AG09319 (cell line): ENCODE measurements at places on chromosomes 4 and X.

DNA sequence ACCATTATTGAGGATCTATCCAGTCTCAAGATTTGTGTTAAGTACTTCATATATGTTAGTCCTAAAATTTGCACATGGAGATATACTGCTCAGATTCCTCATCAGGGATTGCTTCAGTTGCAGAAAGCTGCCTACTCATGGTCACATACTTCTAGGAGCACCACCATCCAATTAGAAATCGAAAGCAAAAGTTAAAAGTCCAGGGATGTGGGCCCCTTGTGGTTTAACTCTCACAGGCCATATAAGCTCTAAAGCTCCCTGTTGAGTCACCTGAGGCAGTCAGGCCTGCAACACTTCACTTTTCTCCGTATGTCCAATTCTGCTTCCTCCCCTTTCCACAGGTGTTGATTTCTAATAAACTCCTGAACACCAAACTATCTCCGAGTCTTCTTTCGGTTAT is 84.2 kb downstream of the CNOT6L start:
- DNase-seq = peak; percentile 20

DNA sequence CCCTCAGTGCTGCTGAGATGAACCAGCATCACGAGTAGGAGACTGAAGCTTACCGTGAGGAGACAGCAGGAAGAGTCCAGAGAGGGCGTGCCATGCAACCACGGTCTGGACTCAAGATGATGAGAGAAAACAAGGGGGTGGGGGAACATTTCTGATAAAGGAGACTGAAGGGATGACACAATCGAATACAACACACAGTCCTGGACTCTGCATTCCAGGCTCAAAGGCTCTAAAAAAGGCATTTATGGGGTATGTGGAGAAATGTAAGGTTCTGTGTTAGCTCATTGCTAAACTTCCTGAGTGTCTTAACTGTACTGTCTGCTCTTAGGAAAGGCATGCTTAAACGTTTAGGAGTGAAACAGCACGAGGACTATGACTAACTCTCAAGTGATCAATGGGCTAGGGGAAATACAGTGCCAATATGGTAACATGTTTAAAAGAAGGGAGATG is 20.6 kb upstream of the IRAK1 start:
- no peak for DNase-seq

DNA sequence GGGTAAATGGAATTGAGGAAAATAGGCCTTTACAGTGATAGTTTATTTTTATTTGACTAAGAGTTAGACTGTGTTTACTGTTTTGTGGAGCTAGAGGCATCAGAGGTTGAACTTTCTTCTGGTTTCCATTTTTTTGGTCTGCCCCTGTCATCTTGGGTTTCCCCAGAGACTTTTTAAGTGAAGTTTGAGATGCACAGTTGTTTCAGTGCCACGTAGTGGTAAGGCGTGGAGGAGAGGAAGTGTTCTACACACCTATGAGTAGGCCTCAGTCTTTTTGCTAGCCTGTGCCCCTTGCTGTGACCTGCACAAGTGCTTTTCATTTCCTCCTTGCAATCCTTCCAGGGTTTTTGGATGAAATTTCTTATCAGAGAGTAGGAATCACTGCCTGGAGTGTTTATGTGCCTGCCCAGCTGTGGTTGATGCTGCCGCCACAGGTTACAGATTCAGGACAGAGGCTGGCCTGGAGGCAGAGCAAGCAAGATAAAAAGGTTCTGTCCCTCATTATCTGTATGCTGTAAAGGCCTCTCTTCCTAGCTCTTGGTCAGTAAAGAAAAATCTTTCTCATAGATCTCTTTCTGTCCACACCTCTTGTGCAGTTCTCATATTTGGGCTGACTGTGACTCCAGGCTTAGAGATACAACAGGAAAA is 12.5 kb upstream of the HSFX4 start:
- no peak for DNase-seq

DNA sequence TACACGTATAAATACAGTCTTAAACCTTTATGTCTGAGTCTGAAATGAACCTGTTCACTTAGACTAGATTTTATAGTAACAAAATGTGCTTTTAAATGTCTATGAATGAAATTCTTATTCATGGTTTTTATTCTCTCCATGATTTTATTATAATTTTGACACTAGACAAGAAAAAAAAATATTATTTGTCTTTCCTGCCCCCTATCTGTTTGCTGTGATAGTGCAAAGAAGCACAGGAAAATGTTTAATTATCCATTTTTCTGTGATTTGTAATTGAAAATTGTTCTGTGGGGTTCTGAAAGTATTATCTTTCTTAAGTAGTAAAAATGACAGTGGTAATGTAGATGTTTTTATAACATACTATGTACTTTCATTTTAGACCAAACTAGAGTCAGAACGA is 52.0 kb downstream of the INTS6L start:
- DNase-seq = no peak

- DNase-seq = no peak
Measured at GRCh38 chr4:83212041-83212851, 72.4 kb downstream of the COQ2 start.

DNA sequence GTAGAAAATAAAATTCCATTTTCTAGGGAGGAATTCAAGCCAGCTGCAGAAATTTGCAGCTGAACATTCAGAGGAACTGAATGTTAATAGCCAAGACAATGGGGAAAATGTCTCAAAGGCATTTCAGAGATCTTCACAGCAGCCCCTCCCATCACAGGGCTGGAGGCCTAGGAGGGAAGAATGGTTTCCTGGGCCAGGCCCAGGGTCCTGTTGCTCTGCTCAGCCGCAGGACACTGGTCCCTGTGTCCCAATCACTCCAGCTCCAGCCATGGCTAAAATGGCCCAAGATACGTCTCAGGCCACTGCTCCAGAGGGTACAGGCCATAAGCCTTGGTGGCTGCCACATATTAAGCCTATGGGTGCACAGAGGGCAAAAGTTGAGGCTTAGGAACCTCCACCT is 20.4 kb downstream of the FAM13A start:
- no peak for DNase-seq

DNA sequence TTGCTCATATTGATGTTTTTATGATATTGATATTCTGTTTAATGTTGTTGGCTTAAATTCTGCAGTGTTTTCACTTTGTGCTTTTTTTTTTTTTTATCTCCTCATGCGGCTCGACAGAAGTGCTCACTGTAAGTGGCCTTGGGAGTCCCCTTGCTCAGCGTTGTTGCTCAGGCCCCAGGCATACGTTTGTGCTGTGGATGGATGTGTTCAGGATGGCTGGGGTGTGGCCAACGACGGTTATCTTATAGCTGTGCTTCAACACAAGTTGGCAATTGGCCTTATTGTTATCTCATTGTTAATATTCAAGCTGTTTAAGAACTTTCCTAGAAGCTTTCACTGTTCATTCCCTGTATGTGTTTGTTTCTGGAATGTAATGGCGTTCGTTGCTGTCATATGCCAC is 36.4 kb upstream of the CLCN4 start:
- DNase-seq = no peak

- no peak for DNase-seq
Measured at GRCh38 chrX:43809463-43809862, 72.8 kb downstream of the MAOB start.

- no peak for DNase-seq
Measured at GRCh38 chrX:40632199-40632598, 9.0 kb downstream of the MPC1L start.
